Ovary (tissue), 10 donors: ENCODE measurements at places on chromosomes 5 and 9. TPM values are rescaled to one million over a fixed set of nuclear protein-coding genes. Genes with fewer than 3 reads are reported as not detected.

The KIF24 gene
- 1.4 TPM for total RNA-seq

The GLRA1 gene
- not detected for total RNA-seq

The NOP16 gene
- 13.4 TPM for total RNA-seq

The CDC20B gene
- 10.7 TPM for total RNA-seq

DNA sequence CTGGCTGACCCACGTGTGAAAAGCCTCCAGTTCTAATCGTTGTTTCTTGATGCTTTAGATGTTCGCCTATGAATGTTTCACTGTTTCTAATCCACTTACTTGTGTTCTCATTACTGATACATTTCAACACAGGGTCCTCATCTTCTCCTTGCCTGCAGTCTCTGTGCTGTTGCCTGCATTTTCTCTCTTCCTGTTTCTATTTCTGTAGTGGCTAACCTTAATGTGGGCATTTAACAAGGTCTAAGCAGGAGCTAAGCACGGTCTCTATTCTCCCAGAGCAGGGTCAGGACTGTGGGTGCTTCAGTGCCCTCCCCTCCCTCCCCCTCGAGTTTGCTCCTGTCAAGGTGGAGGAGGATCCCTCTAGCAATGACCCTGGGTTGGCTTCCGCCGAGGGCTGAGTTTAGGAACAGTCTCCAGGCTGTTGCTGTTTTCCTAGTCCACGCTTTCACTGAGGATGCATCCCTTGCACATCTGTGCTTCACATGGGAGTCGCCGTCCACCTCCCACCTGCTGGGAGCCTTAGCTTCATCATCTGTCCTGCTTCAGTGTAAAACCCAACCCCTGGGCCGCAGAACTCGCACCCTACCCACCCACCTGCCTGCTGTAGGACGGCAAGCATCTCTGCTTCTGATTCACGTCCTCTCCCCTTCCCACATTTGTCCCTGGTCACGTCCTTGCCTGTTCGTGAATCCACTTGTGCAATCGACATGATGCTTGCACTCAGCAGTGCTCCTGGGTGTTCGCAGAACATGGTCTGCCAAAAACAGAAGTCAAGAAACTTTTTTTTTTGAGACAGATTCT, 2.4 kb upstream of the EXOC3 start:
- DNase-seq: no peak

DNA sequence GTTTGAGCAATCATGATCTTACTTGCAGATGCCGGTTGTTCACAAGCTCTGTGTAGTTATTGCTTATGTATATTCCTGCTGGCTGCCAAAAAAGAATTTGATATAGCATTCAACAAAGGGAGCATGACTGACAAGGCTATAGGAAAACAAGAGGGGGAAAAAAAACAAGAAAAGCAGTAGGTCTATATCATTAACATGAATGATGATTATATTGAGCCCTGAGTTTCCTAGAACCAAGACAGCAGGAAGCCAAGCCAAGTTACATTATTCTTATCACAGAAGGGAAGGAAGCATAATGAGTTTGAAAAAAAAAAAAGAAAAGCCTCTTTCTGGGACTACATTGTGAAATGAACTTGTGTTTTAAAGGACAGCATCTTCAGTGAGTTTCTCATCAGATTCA, 41.0 kb downstream of the TSTD2 start:
- no peak for DNase-seq

DNA sequence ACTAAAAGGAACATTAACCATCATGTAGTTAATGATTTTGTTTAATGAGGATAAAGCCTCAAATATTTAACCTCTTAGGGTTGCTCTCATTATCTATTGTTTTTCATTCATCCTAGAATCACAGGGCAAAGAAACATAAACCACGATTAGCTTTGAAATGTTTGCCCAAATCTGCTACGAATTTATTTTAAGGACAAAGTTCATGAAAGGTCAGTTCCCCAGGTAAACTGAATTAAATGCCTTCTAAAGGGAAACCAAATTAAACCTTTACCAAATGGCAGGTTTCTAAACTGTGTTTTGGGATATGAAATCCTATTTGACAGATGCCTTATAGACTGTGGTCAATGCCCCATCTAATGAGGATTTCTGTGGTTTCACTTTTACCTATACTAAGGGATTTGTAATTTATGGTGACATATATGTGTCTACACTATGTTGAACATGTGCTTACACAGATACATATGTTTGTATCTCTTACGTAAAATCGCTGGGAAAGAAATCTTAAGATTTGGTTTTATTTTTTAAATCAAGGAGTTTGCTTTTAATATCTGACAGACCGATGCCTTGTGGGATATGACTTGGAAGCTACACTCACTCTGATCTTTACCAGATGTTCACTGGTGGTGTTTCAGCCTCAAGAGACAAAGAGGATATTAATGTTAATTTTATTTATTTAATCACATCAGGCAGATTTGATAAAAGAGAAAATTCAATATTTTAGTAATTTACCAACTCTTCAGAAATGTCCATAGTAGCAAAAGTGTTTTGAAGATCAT, 188.4 kb downstream of the GLIS3 start:
- no peak for DNase-seq

DNA sequence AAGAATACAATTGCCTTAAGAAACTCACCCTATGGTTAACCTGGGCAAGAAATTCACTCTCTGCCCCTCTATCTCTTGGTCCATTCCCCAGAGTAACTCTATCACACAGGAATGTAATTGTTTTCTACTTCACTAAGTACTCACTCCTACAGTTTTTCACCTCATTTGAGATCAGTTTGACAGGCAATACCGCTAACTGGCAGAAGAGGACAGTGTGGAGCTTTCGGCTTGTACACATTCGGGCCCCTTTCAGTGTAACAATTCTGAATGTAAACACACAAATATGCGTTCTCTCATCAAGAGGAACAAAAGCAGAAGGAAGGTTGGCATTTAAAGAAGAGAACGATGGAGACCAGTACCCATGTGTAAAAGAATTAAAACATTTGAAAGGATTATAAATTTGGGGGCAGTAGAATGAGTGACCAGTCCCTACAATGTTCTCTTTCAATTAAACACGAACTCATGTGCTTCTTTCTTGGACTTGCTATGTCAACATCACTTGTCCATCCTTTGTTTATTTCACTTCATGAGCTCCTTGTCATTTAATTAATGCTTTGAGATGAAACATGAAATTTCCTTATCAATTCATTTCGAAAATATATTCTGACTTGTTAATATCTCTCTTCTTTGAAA, 188.5 kb upstream of the GRAMD2B start:
- DNase-seq: no peak

GRCh38 chr5:72079288-72079687, 28.0 kb upstream of the MAP1B start:
- no peak for DNase-seq

GRCh38 chr9:14310311-14310710, 3.6 kb downstream of the NFIB start:
- DNase-seq: no peak

- DNase-seq: peak; percentile 46
Observed at GRCh38 chr9:84669288-84670137, at the start of gene NTRK2. NTRK2 (plus strand) TSS chr9:84669729; CDS start chr9:84670749, 1,020 bp downstream.

- DNase-seq: no peak
Observed at GRCh38 chr5:71972777-71973473, 134.3 kb upstream of the MAP1B start.
